ENCODE measurements at places on chromosomes 1 and 21.

DNA sequence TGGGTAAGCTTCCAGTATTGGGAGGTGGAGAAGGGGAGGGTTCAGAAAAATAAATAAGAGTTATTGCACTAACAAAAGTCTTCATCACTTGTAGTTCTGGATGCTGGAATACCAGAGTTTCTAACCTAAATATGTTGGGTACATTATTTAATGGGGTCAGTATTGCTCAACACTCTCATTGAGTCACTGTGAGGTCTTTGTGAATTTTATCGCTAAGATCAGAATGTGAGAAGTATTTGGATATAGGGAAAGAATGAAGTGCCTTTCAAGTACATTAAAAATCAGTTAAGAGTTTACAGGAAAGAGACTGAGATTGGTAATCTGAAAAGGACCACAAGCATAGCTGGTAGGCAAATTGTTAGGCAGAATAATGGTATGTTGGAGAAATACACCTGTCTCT, 8.8 kb downstream of the SNRPE start:
- no peak for DNase-seq

- DNase-seq = no peak
Observed at GRCh38 chr1:231318015-231318355, 19.7 kb downstream of the EXOC8 start.

GRCh38 chr1:24551960-24552571, 3.8 kb upstream of the NCMAP start:
- no peak for DNase-seq

- DNase-seq = no peak
Observed at GRCh38 chr1:202987922-202988583, 19.1 kb upstream of the TMEM183A start.

- DNase-seq = no peak
Observed at GRCh38 chr1:46131093-46131492, 1.3 kb downstream of the PIK3R3 start.

DNA sequence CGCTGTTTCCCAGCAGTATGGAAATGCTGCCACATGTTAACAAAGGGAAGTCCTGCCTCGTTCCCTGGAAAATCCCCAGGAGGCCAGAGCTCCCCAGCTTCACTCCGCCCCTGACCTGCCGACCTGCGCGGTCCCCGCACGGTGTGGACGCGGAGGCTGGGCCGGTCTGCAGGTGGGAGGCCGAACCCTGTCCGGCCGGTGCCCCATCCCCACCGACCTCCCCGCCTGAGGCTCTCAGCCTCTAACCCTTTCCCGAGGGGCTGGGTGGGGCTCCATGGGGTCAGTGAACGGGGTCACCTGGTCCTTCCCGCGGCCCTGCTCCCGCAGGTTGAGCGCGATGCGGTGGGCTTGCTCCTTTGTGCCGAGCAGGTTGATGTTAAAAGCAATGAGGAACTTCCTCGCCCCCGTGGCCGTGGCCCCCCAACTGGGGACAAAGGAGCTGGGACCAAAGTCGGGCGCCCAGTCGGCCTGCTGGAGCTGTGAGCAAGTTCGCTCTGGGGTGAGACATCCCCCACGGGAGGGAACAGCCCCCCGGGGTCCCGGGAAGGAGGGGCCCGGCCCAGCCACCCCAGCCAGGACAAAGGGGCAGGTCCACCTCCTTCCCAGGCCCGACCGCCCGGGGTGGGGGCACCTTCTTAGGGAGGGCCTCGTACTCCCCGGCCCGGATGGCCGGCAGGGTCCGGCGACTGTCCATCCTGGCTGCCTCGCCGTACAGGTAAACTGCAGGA, 4.0 kb downstream of the FTCD start:
- DNase-seq = peak; percentile 9

DNA sequence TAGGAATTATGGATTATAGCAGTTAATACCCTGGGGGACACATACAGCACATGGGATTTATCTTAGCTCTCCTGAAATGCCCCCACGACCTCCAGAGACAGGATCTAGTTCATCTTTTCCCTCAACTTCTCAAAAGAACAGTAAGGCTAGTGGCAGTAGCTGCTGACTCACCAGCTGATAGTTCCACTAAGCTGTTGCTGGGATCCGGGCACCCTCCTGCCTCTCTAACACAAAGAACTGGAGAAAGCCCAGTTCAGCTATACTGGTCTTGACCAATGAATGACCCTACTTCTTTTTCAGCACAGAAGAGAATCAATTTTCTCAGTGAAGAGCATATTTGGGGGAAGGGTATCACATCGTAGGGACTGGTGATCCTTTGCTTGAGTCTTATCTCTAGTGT, 84.1 kb downstream of the PGBD5 start:
- no peak for DNase-seq

DNA sequence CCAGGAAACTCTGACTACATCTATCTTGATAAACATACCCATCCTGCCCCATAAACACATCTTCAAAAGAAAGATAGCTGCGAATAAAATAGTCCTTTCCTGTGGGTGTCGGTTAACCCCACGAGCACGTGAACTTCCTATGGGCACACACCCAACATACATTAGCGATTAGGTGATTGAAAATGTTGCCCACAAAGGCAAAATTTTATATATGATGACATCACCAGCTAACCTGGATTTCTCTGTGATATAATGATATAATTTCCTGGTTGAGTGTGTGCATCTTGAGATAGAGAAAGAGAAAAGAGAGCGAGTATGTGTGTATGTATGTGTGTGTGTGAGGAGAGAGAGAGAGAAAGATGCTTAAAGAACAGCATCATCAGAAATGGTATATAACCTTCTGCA, 296.1 kb downstream of the PTPRC start:
- DNase-seq = peak; percentile 68

GRCh38 chr1:218514689-218515088, 169.6 kb downstream of the TGFB2 start:
- DNase-seq = no peak

DNA sequence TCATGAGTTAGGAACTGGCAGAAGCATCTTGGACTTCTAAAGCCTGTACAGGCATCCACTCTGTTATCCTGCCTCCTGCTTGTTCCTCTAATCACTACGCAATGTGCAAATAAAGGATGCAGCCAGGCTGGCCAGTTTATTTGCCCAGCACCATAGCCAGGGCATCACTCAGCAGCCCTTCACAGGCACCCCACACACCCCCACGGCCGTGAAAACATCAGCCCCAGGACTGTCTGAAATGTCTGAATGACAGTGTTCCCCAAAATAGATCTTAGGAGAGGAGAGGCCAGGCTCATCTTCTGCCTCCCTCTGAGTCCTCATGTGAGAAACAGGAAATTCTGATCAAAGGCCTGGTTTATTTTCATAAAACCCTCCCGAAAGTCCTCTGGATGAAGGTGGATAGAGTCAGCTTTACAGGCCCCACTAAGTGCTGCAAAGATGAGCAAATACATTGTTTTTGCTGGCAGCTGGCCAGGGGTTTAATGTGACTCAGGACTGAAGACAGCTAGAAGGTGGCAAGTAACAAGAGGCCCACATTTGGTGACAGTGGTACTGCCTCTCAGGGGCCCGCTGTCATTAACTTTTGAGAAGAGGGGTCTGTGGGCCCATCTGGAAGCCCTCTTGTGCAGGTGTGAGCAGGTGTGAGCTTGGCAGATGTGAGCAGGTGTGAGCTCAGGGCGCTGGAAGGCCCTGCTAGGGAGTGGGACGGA, 32.9 kb downstream of the GRHL3 start:
- no peak for DNase-seq

- no peak for DNase-seq
Observed at GRCh38 chr1:109883248-109883955, 27.2 kb upstream of the CSF1 start.

DNA sequence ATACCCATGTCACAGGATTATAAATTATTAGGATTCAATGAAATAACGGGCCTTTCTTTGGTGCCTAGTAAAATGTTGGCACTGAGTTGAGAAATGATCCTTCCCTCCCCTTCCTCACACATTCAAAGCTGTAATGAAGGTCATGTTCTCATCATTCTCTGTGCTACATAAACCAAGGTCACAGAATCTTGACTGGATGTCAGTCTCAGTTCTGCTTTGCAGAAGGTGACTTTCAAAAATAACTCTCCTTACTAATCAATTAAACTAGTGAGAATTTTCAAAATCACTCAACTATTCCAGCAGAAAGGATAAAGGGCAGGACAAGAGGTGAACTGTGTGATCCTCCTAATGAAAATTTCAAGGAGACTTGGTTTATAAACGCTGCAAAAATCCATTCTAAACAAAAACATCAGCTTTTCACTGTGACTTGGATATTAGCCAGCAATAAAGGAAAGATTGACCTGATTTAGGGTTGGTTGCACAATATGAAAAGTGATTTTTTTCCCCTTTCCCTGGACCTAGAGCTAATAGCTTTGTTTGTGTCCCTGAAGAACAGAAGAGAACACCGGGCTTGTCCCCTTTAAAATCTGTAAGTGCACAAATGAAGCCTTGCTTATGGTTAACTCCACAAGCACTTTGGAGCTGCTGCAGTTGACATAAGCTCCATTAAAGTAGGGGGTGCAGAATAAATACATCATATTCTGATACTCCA, 120.1 kb downstream of the SEC16B start:
- DNase-seq = no peak

DNA sequence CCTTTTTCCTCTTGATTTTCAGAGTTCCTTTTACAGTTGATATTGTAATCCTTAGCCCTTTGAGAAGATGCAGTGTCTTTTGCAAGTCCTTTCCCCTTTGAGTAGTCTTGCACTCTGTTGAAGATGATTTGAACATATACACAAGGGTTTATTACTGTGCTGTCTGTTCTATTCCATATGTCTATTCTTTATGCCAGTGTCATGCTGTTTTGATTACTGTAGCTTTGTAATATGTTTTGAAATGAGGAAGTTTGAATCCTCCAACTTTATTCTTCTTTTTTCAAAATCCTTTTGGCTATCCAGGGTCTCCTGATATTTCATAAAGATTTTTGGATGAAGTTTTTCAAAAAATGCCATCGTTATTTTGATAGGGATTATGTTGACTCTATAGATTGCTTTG, 101.0 kb downstream of the POFUT2 start:
- no peak for DNase-seq

- no peak for DNase-seq
Observed at GRCh38 chr1:204647114-204647804, 38.3 kb downstream of the LRRN2 start.

GRCh38 chr21:14550135-14550534, 4.0 kb upstream of the SAMSN1 start:
- DNase-seq = peak; percentile 60

- no peak for DNase-seq
Observed at GRCh38 chr1:15197591-15198447, 44.3 kb downstream of the TMEM51 start.
